NCI-H2081 treated with DMSO at 0.1 percent for 48 hours (cell line): ENCODE measurements at places on chromosomes 16 and 17.

DNA sequence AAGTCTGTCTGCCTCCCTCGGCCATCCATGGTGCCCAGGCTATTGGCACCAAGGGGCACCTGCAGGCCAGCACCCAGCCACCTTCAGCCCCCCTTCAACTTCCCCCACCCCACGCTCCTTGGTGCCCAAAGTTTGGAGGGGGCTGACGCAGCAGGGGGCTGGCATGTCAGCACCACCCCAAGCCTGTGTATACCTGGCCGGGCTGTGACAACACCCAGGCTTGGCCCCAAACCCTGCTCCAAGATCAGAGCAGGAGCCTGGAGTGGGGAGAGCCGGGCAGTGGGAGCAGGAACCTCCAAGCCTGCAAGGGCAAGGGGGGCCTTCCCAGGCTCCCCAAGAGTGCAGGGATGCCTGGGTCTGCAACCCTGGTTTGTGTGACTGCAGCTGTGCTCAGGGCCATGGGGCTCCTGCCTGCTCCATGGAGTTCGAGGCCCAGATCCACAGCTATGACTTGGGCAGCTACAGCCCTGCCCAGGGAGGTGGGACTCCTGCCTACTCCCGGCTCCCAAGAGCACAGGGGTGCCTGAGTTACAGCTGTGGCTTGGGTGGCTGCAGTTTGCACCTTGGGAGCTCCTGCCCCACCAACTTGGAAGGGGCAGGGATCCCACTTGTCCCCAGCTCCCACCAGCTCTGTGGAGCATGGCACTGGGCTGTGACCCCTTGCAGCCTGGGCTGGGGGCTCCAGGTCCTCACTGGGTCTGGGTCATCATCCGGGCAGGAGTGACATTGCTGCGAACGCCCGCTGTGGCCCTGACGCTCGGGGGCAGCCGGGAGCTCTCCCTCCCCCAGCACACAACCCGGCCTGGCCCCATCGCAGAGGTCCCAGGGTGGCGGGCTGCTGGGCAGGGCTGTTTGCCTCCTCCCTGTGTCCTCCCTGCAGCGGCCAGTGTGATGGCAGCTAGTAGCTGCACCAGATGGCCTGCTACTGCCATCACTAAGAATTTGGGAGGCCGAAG is 175.5 kb upstream of the SDK2 start:
- no peak for DNase-seq

DNA sequence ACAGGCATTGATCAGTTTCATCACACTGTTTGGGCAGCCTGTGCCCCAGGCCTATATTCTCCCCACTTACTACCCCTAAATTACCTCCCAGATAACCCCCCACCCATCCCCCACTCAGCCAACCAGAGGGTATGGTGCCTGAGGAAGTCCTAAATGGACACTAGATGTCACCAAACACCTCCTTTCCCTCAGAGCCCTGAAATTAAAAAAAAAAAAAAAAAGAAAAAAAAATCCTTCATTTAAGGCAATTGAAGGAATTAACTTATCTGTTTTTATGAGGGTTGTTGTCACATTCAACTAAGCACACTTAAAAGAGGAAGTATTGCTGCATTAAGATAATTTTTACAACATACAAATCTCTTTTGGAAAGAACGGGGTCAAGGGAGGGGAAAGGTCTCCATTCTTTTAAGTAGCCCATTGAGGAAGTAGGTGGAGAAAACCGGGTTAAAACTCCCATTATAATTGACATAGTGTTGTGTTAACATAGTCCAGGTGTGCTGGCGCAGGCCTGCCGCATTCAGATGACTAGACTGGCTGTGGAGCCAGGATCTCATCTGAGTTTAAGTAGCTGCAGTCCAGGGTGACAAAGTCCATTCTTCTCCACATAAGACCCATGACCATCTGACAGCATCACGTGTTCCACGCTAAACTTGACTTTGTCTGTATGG is 46.3 kb downstream of the SNX11 start:
- DNase-seq: peak; percentile 82

GRCh38 chr17:76278268-76278908 is 13.2 kb downstream of the UBALD2 start:
- DNase-seq: no peak

DNA sequence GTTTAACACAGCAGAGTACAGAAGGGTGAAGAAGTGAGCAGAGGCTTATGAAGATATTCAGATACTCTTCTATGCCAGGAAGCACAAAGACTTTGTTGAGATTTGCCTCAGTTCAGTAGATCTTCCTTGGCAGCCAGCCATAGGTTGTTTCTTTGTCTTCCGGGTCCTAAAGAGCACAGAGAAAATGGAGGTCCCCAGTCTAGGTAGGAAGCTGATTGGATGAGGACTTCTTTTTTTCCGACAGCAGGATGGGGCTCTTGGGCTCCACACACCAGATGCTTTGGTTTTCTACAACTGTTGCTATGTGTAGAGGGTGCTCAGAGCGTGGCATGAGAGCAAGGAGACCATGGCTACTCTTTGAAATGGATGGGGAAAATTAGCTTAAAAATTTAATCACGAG is 8.3 kb upstream of the CDC6 start:
- DNase-seq: no peak

DNA sequence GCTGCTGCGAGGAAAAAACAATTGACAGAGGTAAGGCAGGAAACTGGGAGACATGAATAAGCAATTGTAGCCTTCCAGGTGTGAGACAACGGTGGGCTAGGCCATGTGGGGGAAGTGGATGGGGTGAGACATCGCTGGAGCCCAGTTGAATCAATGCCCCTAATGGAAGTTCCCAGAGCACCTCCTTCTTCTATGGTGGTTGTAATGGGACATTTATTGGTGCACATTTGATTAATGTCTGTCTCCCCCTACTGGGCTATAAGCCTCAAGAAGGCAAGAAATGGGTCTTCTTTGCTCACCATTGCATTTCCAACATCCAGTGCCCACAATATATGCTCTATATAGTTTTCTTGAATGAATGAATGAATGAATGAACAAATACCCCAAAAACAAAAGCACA is 22.7 kb upstream of the CD300E start:
- DNase-seq: no peak

GRCh38 chr16:71426069-71426879 is 15.6 kb downstream of the TLE7 start:
- no peak for DNase-seq

- no peak for DNase-seq
These were observed 137.6 kb upstream of the RCVRN start for GRCh38 chr17:10042589-10043244.

DNA sequence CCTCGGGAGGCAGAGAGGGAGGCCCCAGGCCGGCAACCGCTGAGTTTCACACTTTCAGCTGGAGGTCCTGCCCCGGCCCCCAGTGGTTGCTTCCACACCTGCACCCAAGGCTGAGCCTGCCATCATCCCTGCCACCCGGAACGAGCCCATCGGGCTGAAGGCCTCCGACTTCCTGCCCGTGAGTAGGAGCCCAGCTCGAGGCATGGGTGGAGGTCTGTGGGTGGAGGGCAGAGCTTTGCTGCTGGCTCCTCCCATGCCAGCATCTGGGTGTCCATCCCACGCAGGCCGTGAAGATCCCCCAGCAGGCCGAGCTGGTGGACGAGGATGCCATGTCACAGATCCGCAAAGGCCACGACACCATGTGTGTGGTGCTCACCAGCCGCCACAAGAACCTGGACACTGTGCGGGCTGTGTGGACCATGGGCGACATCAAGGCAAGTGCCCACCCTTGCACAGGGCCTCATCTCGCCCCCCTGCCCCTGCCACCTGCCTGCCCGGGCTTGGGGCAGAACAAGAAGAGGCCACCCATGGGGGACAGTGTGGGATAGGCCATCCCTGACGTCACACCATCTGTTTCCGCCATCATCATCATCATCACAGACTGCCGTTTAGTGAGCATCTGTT is 19.6 kb downstream of the KATNB1 start:
- DNase-seq: no peak

GRCh38 chr17:8941520-8941919 is 24.0 kb downstream of the PIK3R5 start:
- DNase-seq: no peak

DNA sequence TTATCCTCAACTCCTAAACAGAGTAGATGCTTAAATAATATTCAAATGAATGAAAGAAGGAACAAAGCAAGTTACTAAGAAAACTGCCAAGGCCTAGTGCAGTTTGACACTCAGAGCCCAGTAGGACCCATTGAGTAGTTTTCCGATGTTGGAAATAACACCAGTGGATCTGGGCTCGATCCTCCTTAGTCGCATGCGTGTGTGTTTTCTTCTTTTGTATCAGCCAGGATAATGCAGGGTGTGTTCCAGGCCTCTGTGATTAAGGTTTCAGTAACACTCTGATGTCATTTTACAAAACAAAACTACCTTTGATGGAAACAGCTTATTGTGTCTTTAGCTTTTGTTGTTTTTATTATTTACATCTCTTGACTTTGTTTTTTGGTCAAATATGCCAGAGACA is 24.5 kb downstream of the KSR1 start:
- DNase-seq: no peak
